Urinary bladder (tissue), 4 donors: ENCODE measurements at places on chromosomes 11 and 22. TPM values are rescaled to one million over a fixed set of nuclear protein-coding genes. Genes with fewer than 3 reads are reported as not detected.

- DNase-seq: no peak
These were observed 8.0 kb upstream of the SF1 start for GRCh38 chr11:64786308-64786707.

FAM181B gene
- polyA plus RNA-seq: 1.7 TPM

P4HA3 gene
- polyA plus RNA-seq: 5.1 TPM

- DNase-seq: no peak
These were observed 118.4 kb downstream of the RBFOX2 start for GRCh38 chr22:35910003-35910769.

- peak; percentile 35 for DNase-seq
These were observed 55.3 kb upstream of the GCAT start for GRCh38 chr22:37752189-37753087.

DNA sequence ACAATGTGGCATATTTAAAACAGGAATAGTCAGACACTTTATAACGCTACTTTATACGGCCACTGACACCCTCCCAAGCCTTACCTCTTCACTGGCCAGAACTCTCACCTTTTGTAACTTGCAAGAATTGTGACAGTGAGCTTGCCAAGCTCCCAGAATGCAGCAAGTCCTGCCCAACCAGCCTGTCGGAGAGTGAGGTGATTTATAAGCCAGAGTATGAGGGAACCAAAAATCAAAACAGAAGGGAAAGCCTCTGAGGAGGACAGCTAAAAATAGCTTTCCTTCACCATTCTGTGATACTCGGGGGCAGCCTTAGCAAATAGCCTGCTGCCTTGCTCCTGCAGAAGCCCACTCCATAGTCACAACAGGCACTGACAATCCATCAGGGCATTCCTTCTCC, 229.7 kb downstream of the FAM76B start:
- DNase-seq: peak; percentile 54

DNAJB7 gene
- polyA plus RNA-seq: not detected

DNA sequence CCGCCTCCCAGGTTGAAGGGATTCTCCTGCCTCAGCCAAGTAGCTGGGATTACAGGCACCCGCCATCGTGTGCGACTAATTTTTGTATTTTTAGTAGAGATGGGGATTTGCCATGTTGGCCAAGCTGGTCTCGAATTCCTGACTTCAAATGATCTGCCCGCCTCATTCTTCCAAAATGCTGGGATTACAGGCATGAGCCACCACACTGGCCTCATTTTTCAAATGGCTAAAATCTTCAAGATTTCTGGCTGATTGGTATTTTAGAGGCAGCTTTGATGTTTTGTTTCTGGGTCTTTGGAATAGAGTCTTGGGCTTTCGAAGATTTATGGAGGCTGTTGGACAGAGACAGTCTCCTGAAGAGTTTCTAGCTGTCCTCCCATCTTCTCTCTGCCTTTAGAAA, 5.8 kb upstream of the SLC3A2 start:
- no peak for DNase-seq

OSM gene
- polyA plus RNA-seq: 1.3 TPM

GRCh38 chr11:94934362-94934761, 39.0 kb downstream of the CWC15 start:
- no peak for DNase-seq

GRCh38 chr11:95676308-95676707, 113.3 kb downstream of the FAM76B start:
- DNase-seq: no peak

DNA sequence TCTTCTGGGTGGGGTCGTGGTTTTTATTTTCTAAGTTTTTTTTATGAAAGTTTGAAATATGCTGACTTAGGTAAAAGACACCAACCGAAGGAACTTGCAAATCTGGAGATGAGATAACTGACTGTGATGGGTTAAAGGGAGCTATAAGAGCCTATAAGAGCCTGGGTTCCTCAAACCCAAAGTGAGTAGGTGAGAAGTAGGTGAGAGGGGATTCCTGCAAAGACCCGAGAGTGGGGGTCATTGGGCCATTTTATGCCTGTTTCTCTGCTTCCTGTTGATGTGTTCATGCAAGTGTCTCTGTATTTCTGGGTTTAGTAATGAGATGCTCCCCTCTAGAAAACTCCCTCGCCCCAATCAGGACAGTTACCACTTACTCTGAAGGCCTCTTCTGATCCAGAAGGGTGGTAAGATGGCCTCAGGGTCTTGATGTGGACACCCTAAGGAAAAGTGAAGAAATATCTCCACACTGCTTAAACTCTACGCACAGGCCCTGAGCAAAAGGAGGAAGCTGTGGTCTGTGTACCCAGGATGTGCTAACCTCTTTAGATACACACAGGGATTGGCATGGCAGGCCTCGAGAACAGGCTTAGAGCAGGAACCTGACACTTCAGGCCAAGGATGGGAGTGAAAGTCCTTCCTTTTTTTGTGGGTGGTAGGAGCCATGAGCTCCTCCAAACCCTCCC, 1.8 kb downstream of the FLI1 start:
- DNase-seq: no peak

- no peak for DNase-seq
These were observed 318.7 kb downstream of the BUD13 start for GRCh38 chr11:116454020-116454645.

DNA sequence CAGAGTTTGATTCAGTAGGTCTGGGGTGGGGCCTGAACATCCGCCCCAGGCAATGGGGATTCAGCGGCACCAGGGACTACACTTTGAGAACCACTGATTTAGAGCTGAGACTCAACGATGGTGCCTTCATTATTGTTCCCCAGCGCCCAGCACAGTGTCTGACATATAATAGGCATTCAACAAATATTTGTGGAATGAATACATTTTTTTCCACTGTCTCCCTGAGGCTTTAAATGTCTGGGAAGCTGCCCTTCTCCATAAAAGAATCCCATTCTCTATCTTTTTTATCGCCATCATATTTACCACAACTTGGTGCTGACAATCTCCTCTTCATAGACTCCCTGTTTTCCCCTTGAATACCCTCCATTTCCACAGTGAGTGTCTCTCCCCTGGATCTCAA, 23.6 kb upstream of the LMO2 start:
- DNase-seq: no peak

- no peak for DNase-seq
These were observed 155.1 kb upstream of the CADM1 start for GRCh38 chr11:115659061-115659963.

GLB1L3 gene
- polyA plus RNA-seq: 0.13 TPM

PDE3B gene
- 17.7 TPM for polyA plus RNA-seq

GRCh38 chr11:130403271-130403804, 25.1 kb downstream of the ADAMTS8 start:
- DNase-seq: peak; percentile 29

SCGB2A2 gene
- polyA plus RNA-seq: not detected

PHOX2A gene
- 1.1 TPM for polyA plus RNA-seq
